MCF 10A (cell line): ENCODE measurements at places on chromosomes 6 and 20. TPM values are rescaled to one million over a fixed set of nuclear protein-coding genes. Genes with fewer than 3 reads are reported as not detected.
A peak's percentile ranks its signal among the peaks of the same experiment; 100 is the strongest.

HLA-F gene
- 16.9 and 28.5 TPM in 2 replicates for total RNA-seq

DNA sequence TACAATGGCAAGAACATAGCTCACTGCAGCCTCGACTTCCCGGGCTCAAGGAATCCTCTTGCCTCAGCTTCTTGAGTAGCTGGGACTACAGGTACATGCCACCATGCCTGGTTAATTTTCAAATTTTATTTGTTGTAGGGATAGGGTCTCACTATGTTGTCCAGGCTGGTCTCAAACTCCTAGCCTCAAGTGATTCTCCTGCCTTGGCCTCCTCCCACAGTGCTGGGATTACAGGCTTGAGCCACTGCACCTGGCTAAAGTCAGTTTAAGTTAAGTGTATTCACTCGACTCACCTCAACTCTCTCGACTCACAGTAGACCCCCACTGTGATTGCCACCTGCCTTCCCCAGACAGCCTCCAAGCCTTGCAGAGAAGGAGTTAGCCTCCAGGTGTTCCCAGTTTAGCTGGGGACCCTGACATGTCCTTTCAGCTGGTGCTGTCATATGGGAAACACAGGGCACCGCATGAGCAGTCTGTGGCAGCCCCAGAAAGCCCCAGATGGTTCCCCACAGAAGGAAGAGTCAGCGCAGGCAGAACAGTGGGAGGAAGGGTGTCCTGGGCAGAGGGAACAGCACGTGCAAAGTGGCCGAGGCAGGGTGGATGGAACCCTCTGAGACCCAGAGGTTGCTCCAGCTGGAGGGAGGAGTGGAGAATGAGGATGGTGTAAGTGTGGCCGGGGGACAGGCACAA, 40.4 kb downstream of the CEBPB start:
- peaks cover 7% of the 10 kb centered on the region for H3K36me3 ChIP-seq
- H3K27me3 ChIP-seq, result no peaks in the 10 kb centered on the region
- H3K27ac ChIP-seq, result no peak overlapping the region

GRCh38 chr20:62293111-62293784, 9.5 kb upstream of the ADRM1 start:
- H3K27ac ChIP-seq, result no peak overlapping the region
- H3K27me3 ChIP-seq, result no peaks in the 10 kb centered on the region
- no peak overlapping the region for H3K4me3 ChIP-seq
- DNase-seq, result no peak

ASIP gene
- total RNA-seq, result not detected in 2 replicates

LZTS3 gene
- total RNA-seq, result 5.3 and 8.5 TPM in 2 replicates

DNA sequence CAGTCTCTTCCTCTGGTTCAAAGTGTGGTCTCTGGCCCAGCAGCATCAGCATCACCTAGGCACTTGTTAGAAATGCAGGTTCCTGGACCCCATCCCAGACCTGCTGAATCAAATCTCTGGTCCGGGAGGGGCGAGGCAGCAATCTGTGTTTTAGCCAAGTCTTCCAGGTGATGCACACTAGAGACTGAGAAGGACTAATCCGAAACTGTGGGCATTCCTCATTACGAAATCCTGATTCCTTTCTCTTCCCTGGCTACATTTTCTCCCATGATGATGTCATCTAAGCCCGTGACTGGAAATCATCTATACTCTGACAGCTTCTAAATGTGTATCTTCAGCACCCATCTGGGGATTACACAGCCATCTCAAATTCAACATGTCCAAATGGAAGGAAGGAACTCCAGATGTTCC, 39.7 kb upstream of the PRND start:
- H3K27ac ChIP-seq, result peak overlapping the region; percentile 22
- DNase-seq, result peak; percentile 90

DNA sequence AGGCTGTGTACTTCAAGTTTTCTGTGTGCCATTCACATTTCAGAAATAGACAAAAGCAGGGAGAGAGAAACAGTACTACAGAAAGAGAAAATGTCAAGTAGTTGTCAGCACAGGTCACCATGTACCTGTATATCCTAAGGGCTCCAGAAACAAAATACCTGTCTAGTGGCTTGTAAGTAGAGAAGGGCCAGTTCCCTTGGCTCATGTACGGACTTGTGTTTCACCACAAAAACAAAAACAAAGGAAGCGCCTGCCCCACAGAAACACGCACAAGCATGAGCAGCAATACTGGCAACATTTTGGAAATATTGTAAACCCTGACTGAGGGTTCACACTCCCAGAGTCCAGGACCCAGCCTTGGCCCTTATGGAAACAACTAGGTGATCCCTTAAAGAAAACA, 44.3 kb downstream of the CNKSR3 start:
- no peak overlapping the region for H3K4me3 ChIP-seq
- no peaks in the 10 kb centered on the region for H3K27me3 ChIP-seq
- peak overlapping the region; percentile 43 for H3K27ac ChIP-seq
- peak; percentile 75 for DNase-seq
- H3K36me3 ChIP-seq, result peaks cover 7% of the 10 kb centered on the region

BPI gene
- total RNA-seq, result not detected in 2 replicates

DNA sequence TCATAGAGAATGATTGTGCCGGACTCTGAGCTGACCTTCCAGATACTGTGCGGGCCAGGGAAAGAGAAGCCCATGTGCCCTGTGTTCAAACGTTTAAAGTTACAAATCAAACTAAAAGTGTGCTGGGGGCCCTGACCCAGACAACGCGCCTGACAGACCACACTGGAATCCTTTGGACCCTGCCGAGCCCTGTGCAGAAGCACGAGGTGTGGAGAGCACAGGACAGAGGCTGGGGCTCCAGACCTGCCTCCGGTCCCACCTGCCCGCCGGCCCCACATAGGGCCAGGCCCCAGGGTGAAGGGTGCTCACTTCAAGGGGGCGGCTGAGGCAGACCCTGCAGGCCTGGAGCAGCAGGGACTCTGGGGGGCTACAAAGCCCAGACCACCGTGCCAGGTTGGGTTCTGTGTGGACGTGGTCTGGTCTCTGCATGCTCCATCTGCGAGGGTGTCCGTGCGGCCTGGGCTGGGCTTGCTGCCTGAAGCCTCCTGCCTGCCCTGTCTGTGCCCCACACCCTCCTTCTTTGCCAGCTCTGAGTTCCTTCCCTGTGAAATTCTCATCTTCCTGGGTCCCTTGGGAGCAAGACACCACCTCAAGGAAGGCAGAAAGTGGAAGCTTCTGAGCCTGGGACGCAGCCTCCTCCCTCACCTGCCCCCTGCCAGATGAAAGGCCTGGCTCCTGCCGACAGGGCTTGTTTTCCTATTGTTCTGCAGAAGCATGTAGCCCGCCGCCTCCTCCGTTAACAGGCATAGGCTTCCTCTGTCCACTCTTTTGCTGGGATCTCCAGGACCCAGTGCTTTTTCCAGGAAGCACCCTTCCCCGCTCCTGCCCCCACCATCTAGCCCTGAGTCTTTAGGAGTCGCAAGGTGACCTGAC, 186.2 kb downstream of the ERMARD start:
- no peak overlapping the region for H3K4me3 ChIP-seq
- H3K4me1 ChIP-seq, result no peaks in the 10 kb centered on the region
- DNase-seq, result no peak
- H3K36me3 ChIP-seq, result peaks cover 7% of the 10 kb centered on the region
- H3K27ac ChIP-seq, result no peak overlapping the region

GRCh38 chr6:41780551-41781365, at the start of gene PRICKLE4:
TSS of gene PRICKLE4 (plus strand) at chr6:41780782. CDS start at chr6:41783474, 2,692 bp downstream.
- H3K4me1 ChIP-seq, result peaks cover 26% of the 10 kb centered on the region
- peak within 1 kb of the TSS; percentile 90 for H3K4me3 ChIP-seq
- peak within 1 kb of the TSS; percentile 12 for H3K27ac ChIP-seq
- H3K36me3 ChIP-seq, result peaks cover 12% of the 10 kb centered on the region

ACTL10 gene
- total RNA-seq, result 1.7 and 3.2 TPM in 2 replicates

MTRF1L gene
- total RNA-seq, result 25.5 and 30.9 TPM in 2 replicates

DNA sequence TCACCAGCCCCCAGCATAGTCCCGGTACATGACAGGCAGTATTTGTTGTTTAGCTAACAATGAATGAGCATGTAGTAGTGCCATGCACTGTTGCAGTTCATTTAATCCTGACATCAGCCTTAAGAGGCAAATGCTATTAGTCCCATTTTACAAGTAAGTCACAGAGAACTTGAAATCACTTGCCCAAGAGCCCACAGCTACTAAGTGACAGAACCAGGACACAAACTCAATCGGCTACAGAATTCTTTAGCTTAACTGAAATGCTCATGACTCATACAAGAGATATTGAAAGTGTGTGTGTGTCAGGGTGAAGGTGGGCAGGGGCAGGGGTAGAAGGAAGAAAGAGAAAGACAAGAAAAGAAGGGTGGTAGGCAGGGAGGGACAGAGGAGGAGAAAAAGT, 52.7 kb downstream of the UNC5CL start:
- H3K36me3 ChIP-seq, result no peaks in the 10 kb centered on the region
- H3K27me3 ChIP-seq, result peaks cover 41% of the 10 kb centered on the region
- peaks cover 5% of the 10 kb centered on the region for H3K4me1 ChIP-seq
- H3K4me3 ChIP-seq, result no peak overlapping the region
- no peak for DNase-seq
- H3K27ac ChIP-seq, result no peak overlapping the region

NUS1 gene
- total RNA-seq, result 54.7 and 59.4 TPM in 2 replicates
